SK-MEL-5 (cell line): ENCODE measurements at places on chromosomes 7 and 10.

GRCh38 chr10:12707461-12708185 is 293.9 kb downstream of the CCDC3 start:
- DNase-seq: no peak

- DNase-seq: no peak
These were observed 14.7 kb downstream of the PWWP2B start for GRCh38 chr10:132411561-132412253.

DNA sequence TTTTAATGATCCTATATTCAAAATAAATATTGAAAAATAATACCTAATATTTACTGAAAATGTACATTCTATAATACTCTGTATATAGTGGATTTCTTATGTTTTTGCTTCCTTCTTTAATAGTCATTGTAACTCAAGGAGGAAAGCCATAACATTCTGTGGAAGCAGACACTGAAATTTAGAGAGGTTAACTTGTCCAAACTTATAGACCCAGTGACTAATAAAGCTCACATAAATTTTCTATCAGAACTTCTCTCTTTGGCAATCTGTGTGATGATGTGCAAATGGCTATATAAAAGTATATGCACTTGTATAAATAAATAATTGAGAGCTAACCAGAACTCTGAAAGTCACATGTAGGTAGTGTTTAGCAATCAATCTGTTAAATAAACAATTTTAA is 26.1 kb downstream of the GNAT3 start:
- DNase-seq: no peak

GRCh38 chr7:47951374-47951773 is 3.1 kb upstream of the PKD1L1 start:
- DNase-seq: no peak

DNA sequence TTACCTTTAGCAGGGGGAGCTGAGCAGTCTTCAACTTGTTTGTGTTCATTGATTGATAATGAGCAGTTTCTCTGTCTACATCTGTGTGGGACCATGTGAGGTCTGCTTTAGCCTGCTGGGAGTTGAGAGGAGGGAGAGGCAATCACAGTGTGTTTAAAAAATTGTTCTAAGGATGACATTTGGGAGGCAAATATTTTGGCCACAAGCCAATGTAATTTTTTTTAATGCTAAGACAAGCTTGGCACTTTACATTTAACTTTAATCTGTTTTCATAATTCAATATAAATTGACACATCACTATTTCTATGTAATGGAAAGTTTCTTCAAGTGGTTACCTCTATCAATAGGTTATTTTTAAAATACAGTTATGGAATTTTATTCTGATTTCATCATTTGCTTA is 55.9 kb upstream of the SEMA3A start:
- no peak for DNase-seq

DNA sequence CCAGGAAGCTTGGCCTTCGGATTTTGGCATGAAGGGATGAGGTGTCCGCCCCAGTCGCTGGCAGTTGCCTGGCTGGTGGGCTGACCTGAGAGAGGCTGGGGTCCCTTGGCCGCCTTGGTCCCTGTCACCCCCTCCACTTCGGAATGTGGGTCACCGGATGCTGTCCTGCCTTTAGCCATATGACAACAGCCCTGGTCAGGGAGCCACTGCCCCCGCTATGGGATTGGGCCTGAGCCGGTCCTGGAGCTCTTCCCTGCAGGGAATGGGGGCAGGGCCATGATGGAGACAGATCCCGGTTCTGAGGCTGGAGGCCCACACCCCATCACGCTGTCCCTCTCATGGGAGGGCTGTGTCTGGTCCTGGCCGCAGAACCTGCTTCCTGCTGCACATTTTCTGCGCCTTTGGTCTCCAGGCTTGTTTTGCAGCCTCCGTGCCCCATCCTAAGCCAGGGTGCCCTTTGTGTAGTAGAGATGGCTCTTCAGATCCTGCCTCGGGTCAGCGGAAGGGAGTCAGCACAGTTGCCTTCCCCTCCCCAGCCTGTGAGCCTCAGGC is 22.6 kb downstream of the PFKFB3 start:
- no peak for DNase-seq

DNA sequence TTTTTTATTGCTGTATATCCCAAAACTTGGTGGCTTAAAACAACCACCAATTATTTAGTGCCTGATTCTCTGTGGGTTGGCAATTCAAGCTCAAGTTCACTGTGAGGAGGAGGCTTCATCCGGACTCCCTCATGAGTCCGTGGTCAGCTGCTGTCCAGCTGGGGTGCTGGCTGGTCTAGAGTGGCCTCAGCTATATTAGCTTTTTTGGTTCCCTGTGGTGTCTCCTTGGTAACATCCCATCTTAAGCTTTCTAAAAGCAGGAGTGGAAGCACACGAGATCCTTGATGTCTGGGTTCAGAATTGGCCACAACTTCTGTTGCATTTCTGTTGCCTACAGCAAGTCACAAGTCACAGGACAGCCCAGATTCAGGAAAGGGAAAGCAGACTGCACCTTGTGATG is 536.5 kb upstream of the FZD8 start:
- DNase-seq: no peak

DNA sequence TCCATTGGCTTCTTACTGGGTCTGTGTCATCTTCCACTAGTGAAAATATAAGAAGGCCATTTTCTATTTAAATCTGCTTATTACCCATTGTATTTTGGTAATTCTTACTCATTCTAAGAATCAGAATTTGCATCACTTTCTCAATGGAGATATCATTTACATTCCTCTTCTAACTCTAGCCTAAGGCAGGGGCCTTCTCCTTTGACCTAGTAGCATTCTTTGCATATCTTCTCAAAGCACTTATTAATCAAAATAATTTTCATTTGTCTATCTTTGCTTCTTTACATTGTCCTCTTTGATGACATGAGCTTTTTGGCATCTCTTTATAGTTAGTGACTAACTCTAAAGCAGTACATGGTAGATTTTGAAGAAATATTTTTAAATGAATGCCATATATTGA is 400.9 kb upstream of the SEMA3D start:
- DNase-seq: no peak

- peak; percentile 15 for DNase-seq
These were observed 85.9 kb upstream of the NPVF start for GRCh38 chr7:25314094-25314730.

- DNase-seq: no peak
These were observed 167.5 kb upstream of the MEOX2 start for GRCh38 chr7:15853832-15854470.

GRCh38 chr7:128270826-128271272 is 29.8 kb downstream of the LEP start:
- DNase-seq: no peak

GRCh38 chr7:28083164-28083997 is 97.2 kb downstream of the JAZF1 start:
- DNase-seq: peak; percentile 85

DNA sequence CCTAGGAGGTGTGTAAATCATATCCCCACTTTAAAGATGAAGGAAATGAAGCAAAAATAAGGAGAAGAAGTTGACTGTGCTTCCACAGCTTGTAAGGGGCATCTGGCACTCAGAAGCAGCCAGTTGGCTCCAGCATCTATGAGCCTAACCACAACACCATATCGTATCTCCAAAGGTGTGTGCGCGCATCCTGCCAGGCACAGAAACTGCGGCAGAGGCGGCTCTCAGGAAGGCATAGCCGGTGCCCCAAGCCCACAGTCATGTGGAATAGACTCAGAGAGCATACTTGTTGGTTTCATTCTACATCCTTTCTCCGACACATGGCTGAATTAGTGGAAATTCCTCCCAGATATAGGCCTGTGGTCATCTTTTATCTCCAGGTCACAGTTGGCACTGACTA is 423.9 kb downstream of the CALN1 start:
- no peak for DNase-seq

- DNase-seq: no peak
These were observed 40.0 kb downstream of the C10orf120 start for GRCh38 chr10:122659651-122660050.

GRCh38 chr10:91690996-91691676 is 58.3 kb upstream of the PPP1R3C start:
- DNase-seq: no peak

DNA sequence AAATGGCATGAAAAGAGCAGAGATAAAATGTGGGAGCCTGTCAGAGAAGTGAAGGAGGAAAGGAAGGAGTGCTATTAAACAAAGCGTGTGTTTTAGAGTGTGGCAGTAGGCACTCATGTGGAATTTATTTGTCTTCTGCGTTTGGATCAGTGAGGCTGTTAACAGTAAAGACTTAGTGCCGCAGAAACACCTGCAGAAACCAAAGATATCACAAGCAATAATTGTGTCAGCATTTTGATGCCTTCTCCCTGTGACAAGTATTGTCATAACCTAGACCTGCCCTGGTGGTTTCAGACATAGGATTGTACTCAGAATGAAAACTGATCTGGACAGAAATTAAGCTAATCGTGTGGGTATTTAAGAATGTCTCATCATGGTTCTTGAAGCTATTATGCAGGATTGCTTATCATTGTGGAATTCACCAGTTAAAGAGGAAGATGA is 191.0 kb downstream of the CAMK1D start:
- DNase-seq: no peak

- no peak for DNase-seq
These were observed 192.4 kb upstream of the CDCA7L start for GRCh38 chr7:22138106-22138505.

DNA sequence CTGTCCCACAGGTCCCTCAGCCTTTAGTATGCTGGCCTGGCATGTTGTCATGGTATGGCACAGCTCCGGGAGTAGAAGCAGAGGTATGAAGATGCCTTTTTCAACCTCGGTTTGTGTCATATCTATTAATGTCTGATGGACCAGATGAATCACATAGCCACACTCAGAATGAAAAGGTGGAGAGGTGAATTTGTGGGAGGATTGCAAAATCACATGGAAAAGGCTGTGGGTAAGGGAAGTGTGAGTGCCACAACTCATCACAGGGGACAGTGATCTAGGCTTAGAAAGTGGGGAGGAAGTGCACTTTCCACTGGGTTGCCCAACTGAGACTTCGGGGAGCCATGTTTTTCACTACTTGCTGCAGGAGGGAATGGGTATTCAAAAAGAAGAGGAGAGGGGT is 190.7 kb downstream of the WDR11 start:
- no peak for DNase-seq

DNA sequence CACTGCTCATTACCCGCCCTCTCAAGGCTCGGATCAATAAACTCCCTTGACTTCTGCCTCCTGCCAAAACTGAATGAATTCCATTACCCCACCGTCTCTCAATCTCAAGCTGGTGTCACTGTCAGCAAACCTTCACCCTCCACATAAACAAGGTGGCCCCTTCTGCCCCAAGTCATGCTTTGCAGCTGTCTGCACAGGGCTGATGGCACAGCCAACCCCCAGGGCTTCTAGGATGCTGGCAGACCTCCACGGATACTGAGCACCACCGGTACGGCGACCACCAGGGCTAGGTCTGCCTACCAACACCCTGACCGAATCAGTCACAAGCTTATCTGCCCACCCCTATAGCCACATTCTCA is 46.1 kb downstream of the PARD3 start:
- DNase-seq: no peak

DNA sequence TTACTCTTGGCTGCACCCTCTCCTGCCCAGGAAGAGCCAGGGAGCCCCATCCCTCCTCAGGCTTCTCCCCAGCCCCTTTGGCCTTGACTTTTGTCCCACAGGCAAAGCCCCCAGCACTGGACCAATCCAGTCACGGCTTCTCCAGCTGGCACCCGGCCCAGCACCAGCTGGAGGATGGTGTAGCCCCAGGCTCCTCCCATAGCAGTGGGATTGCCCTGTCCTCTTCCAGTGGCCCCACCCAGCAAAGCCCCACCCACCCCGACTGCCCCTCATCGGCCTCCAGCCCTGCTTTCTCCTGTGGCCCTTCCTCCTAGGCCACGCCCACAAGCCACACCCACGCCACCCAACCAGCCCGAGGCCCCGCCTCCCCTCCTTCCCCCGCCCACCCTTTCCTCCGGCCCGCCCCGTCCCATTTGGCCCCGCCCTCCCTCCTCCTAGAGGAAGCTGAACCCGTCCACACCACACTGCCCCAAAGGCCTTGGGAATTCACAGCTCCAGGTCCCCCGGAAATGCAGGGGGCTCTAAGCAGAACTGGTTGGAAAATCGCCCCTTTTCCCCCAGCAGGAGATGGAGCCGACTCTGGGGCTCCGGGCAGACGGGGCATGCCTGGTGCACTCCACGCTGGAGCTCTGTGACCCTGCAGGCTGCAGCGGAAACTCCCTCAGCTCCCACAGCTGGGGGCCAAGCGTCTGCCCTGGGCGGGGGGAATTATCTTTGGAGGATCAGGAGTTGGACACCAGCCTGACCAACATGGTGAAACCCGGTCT is 25.2 kb downstream of the GET4 start:
- DNase-seq: peak; percentile 93

DNA sequence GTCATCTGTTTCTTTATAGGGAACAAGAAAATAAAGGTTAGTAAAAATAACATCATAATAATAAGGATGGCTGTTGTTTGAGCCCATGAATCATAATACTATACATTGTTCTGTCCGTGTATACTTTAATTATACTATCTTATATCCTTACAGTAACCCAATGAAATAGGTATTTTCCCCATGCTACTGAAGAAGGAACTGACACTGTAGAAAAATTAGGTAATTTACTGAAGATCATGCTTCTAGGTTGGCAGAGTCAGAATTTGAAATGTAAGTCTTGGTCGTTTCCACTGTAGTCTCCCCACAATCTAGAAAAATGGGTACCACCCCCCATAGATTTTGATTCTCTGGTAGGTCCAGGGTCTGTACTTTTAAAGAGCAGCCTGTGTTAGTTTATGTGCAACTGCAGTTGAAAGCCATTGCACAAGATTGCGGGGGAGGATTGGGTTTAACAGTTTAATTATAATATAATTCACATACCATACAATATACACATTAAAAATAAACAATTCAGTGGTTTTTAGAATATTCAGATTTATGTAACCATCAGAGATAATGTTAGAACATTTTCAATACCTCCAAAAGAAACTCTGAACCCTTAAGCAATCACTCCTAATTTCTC is 47.7 kb downstream of the SHOC2 start:
- DNase-seq: no peak

GRCh38 chr7:155230169-155230593 is 67.5 kb upstream of the INSIG1 start:
- peak; percentile 96 for DNase-seq

- peak; percentile 35 for DNase-seq
These were observed 819 bp downstream of the HYCC1 start for GRCh38 chr7:23012908-23013714.

GRCh38 chr7:131249003-131249402 is 78.7 kb upstream of the MKLN1 start:
- no peak for DNase-seq

- no peak for DNase-seq
These were observed 282.3 kb upstream of the SHH start for GRCh38 chr7:156094350-156095146.

DNA sequence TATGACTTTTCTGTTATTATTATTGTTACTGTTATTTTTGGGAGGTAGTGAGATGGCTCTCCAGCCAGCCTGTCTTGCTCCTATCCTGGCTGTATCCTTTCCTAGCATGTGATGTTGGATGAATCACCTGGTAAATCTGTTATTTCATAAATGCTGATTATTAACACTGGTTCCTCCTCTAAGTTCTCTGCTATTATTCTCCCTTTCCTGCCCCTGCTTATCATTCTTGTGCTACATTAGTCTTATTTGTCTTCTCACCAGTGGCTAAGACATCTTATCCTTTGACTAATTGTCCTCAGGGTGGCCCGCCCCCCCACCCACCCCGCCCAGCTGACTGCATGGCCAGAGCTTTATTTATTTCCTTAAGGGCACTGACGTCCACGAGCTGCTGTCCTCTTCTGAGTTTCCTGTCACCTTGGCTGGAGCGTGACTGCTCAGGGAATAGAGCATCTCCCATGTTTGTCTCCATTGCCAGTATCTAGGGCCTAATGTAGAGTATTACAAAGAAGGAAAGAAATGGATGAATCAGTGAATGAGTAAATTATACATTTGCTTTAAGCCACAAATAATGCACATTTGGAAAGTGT is 110.1 kb upstream of the KLF6 start:
- DNase-seq: no peak
